Endothelial cell (in vitro differentiated cells): ENCODE measurements at places on chromosomes 11 and 22. TPM values are rescaled to one million over a fixed set of nuclear protein-coding genes. Genes with fewer than 3 reads are reported as not detected.

TRIOBP gene
- total RNA-seq = 110 TPM

HINFP gene
- total RNA-seq = 33.6 TPM

CD3D gene
- total RNA-seq = not detected

KBTBD3 gene
- total RNA-seq = 3.1 TPM

MS4A15 gene
- not detected for total RNA-seq

NDUFV1 gene
- total RNA-seq = 191 TPM

UCP3 gene
- 1.6 TPM for total RNA-seq

KLHL35 gene
- total RNA-seq = 2.8 TPM

TRIM66 gene
- total RNA-seq = 11.4 TPM

IGSF9B gene
- 6.6 TPM for total RNA-seq

DUSP8 gene
- total RNA-seq = 2.2 TPM

GRCh38 chr11:76276046-76276780 lies 69.9 kb upstream of the WNT11 start:
- no peak for DNase-seq

GRCh38 chr11:12222055-12222792 lies 111.8 kb downstream of the MICAL2 start:
- DNase-seq = no peak

GRCh38 chr11:117805045-117805444 lies 8.0 kb upstream of the DSCAML1 start:
- DNase-seq = no peak

- no peak for DNase-seq
Observed at GRCh38 chr11:125284245-125284850, 119.8 kb downstream of the PKNOX2 start.

DNA sequence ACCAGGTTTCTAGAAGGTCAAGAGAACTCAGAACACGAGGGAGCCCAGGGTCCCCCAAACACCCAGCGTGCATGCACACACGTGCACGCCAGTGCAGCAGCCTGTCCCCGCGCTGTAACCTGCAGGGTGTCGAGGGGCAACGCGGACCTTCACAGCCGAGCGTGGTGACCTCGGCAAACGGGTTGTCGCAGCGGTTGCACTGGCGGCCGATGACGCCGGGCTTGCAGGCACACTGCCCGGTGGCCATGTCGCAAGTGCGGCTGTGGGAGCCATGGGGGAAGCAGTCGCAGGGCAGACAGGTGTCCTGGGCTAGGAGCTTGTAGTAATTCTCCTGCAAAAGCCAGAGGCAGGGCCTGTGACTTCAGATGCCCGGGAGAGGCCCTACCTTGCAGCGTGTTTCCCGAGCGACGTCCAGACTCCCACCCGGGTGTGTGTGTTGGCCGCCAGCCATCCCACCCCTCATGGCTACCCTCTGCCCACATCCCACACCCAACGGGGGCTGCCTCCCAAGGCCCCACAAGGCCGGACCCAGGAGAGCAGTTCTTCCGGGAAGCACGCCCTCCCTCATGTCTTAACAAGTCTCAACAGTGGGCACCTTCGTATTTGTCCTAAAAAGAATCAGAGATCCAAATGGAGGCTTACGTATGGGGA lies 56.1 kb downstream of the TRMU start:
- no peak for DNase-seq

GRCh38 chr22:36208162-36208765 lies 6.7 kb upstream of the APOL4 start:
- DNase-seq = no peak

- peak; percentile 72 for DNase-seq
Observed at GRCh38 chr11:12893787-12894672, 115.1 kb upstream of the RASSF10 start.

DNA sequence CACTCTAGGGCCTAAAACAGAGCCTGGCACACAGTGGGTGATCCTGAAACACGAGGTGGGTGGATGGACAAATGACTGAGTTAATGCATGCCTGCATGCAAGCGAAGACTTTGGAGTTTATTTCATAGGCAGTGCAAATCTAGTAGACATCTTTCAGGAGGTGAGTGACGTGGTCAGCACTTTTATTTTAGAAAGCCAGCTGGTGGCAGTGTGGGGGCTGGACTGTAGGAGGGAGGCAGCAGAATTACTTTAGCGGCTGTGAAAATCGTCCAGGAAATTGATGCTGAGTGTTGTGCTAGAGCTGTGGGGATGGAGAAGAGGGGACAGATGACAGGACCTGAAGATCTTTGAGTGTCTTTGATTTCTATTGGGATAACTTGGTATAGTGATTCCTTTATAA lies 47.1 kb downstream of the BMAL1 start:
- DNase-seq = no peak

GRCh38 chr11:121521145-121522042 lies 68.6 kb upstream of the SORL1-AS1 start:
- DNase-seq = no peak

- no peak for DNase-seq
Observed at GRCh38 chr11:81337756-81338155, 1395.9 kb downstream of the FAM181B start.

- DNase-seq = no peak
Observed at GRCh38 chr22:27719535-27720227, 81.9 kb downstream of the MN1 start.

DNA sequence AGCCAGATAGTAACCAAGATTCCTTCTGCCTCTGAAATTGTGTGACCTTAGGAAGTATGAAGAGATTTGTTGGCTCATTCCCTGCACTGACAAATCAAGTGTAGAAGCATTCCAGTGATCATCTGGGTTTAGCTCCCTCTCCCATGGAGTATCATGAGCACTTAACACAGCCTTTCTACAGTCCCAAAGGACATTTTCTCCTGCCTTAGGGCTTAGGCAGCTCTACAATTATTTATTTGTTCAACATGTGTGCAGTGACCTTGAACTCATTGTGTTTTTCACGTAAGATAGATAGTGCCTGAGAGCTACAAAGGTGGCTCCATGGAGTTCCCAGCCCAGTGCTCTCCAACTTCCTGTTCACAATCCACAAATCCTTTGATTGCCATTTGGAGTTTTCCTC lies 94.8 kb upstream of the FAT3 start:
- DNase-seq = no peak

- no peak for DNase-seq
Observed at GRCh38 chr11:95266751-95267374, 35.9 kb upstream of the SESN3 start.

DNA sequence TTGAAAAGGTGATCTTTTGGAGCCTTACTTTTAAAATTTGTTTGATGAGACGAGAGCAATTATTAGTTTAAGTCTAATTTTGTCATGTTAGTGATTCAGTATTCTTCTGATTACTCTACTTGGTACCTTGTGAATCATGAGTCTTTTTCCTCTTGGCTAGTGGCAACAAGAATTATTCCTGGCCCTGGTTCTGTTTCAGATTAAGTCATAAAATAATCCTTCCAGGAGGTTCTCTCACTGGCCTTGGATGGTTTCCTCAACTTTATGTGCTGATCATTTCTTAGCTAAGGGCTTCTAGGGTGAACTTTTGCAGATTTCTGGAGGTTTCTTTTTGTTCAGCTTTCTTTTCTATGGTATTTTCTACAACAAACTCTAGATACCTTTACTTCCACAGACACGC lies 741.8 kb upstream of the LUZP2 start:
- no peak for DNase-seq

- DNase-seq = no peak
Observed at GRCh38 chr11:119567688-119568582, 145.0 kb upstream of the THY1 start.

DNA sequence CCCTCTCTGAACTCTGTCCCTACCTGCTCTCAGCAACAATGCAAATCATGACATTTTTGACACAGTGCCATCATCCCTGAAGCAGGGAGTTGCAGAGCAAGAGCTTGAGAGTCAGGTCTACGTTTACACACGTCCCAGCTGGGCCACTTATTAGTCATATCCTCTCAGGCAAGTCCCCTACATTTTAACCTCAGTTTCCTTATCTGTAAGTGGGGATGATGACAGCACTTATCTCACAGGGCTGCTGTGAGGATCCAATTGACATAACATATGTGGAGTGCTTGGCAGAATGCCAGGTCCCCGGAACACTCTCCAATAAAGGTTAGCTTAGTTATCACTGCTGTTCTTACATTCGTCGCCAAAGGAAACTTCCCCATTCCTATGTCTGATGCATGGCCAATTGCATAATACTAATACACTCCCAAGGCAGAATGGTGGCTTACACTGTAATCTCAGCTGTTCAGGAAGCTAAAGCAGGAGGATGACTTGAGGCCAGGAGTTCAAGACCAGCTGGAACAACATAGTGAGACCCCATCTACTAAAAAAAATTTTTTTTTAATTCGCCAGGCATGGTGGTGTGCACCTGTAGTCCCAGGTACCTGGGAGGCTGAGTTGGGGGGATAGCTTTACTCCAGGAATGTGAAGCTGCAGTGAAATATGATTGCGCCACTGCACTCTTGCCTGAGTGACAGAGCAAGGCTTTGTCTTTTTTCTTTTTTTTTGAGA lies 16.6 kb downstream of the ASCC2 start:
- DNase-seq = no peak

- no peak for DNase-seq
Observed at GRCh38 chr11:124294687-124295086, 19.1 kb downstream of the OR8D1 start.

DNA sequence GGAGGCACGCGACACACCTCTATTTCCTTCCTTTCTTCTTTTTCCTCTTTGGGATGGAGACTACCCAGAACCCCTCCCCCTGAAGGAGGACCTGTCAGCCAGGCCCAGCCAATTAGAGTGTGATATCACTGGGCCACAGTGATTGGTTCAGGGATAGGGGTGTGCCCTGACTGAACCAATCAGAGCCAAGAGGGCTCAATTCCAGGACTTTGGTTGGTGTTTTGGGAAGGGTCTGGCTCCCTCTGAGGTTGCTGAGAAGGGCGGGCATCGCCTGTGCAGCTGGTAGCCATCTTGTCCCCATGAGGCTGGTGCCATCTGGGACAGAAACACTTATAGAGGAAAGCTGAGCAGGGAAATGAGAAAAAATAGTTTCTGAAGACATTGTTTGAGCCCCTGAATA lies 71.4 kb downstream of the CHST1 start:
- DNase-seq = no peak

GRCh38 chr22:35860837-35861236 lies 143.2 kb downstream of the APOL5 start:
- no peak for DNase-seq

DNA sequence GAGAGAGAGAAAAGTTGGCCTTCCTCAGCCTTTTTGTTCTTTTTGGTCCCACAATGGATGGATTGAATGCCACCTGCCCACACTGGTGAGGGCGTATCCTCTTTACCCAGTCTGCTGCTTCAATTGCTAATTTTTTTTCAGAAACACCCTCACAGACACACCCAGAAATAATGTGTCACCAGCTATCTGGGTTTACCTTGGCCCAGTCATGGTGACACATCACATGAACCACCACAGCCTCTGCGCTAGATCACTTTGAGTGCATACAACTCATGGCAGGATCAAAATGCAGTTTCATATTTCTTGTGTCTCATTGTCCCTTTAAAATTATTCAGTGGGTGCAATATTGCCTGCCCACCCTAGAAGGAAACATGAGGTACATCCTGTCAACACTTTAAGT lies 63.3 kb downstream of the ADAMTS15 start:
- DNase-seq = no peak

- DNase-seq = no peak
Observed at GRCh38 chr22:48887394-48888332, 940.0 kb downstream of the BRD1 start.

DNA sequence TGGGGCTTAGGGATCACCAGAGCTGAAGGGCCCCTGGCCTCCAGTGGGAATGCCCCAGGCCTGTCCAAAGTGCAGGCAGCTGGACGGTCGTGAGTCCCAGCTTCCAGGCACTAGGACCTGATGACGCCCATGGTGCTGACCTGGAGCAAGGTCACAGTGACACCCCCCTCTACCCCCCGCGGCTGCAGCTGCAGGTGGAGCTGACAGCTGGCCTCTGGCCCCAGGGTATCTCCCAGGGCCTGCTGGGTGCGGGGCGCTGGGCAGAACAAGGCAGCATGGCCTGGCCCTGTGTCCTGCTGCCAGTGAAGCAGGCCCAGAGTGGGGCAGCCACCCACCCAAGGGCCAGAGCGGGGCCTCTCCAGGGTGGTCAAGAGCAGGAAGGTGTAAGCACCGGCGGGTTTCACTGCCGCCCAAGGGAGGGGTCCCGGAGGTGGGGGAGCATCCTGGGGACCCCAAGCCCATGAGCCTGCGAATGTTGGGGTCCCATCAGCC lies 553 bp upstream of the TCIRG1 start:
- DNase-seq = no peak

DNA sequence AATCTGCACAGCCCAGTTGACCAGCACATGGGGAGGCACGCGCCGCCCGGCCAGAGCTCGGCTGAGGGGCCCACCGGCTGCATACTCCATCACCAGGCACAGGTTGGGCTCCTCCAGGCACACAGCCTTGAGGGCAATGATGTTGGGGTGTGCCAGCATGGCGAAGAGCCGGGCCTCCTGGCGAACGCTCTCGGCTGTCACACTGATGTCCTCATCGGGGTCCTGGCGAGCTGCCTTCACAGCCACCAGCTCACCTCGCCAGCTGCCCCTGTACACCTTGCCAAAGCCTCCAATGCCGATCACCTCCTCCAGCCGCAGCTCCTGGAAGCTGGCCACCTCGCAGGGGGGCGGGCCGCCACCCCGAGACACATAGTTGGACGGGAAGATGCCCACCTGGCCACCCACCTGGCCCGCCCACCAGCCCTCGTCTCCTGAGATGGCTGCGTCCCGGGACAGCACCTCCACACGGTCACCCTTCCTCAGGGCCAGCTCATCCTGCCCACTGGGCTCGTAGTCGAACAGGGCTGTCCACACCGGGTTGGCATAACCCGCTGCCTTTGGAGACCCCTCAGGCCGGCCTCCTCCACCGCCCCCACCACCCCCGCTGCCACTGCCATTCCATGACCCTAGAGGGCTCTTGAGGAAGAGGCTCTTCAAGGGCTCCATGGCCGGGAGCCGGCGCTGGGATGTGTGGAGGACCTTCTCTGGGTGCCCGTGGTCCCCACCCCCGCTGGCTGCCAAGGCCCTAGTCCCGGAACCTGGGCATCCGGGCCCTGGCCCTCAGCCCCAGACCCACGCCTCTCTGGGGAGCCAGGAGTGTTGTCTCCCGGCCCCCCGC lies 711 bp downstream of the MAP3K11 start:
- DNase-seq = peak; percentile 32

GRCh38 chr11:63738720-63739360 lies 29.7 kb downstream of the ZFTA start:
- DNase-seq = peak; percentile 71

- no peak for DNase-seq
Observed at GRCh38 chr11:15178214-15178613, 63.5 kb downstream of the INSC start.
